Activated CD4-positive, alpha-beta T cell treated with anti-CD3 and anti-CD28 coated beads, Interleukin-2, amount 10 ng/mL, durations not matched to agents 24 days and 14 days (primary cell): ENCODE measurements at places on chromosomes 3 and 15. TPM values are rescaled to one million over a fixed set of nuclear protein-coding genes. Genes with fewer than 3 reads are reported as not detected.

THPO gene
- not detected in 2 replicates for total RNA-seq

LRRC49 gene
- not detected in 2 replicates for total RNA-seq

SLC9A9 gene
- total RNA-seq: 1.1 and 1.3 TPM in 2 replicates

GCSAM gene
- total RNA-seq: 1.6 and 1.7 TPM in 2 replicates

TMEM158 gene
- 0.44 and 0.66 TPM in 2 replicates for total RNA-seq

CYP1A1 gene
- 0.31 and 0.42 TPM in 2 replicates for total RNA-seq

RSRC1 gene
- 41.7 and 44.6 TPM in 2 replicates for total RNA-seq

CSPG4 gene
- total RNA-seq: not detected in 2 replicates

MKRN3 gene
- 1.5 and 2.1 TPM in 2 replicates for total RNA-seq

LRRK1 gene
- 1.3 and 2.1 TPM in 2 replicates for total RNA-seq

DNA sequence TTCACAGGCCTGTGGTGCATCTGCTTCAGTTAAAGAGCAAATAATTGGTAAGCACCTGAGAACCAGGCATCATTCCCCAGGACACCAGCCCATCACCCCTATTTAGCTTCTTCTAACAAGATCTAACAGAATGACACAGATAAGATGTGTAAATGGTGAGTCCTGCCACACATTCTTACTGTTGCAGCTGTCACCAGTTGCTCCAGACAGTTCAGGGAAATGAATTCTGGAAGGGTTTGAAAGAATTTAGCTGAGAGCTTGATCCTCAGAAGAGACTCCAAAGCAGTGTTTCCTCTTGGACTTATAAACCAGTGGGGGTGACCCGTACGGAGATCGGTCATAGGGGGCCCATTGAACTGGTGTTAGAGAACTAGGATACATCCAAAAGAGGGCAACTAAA, 238.0 kb downstream of the MEX3B start:
- DNase-seq: no peak

GRCh38 chr3:152323834-152324233, 55.1 kb downstream of the MBNL1 start:
- DNase-seq: no peak

DNA sequence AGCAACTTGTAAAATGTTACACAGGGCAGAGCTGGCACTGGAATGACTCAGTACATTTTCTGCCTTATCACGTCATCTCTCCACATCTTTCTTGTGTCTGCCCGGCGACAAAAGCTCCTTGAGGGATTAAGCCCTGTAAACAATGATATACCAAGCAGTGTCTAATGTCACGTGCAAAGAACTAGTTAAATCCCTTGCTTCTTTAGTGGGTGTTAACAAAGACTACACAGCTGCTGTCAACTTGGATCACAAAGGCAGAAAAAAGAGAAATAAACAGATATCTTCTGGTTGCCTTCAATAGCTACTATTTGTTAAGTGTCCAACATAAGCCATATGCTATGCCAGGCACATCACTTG, 48.1 kb upstream of the FRMD4B start:
- DNase-seq: no peak

GRCh38 chr3:46926447-46926846, 48.9 kb downstream of the PTH1R start:
- DNase-seq: no peak

- DNase-seq: no peak
Measured at GRCh38 chr3:83968356-83968755, 990.4 kb upstream of the CADM2 start.

DNA sequence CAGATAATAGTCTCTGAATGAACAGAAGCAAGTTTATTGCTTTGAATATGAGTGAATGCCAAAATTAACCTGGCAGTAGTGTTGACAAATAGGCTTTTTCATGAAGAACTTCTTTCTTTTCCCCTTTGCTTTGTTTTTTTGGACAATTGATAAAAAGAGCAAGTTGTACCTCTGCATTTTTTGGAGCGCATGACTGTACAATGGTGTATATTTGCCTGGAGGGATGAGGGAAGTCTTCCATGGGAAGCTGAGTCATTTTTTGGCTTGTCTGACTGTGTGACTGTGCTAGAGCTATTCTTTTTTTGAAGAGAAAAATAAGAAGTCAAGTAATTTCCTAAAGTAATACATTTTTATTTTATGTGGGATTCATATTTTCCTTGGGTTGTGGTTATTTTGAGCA, 186.9 kb downstream of the KLHL25 start:
- DNase-seq: no peak

GRCh38 chr3:33543601-33544000, 103.4 kb upstream of the UBP1 start:
- DNase-seq: no peak

DNA sequence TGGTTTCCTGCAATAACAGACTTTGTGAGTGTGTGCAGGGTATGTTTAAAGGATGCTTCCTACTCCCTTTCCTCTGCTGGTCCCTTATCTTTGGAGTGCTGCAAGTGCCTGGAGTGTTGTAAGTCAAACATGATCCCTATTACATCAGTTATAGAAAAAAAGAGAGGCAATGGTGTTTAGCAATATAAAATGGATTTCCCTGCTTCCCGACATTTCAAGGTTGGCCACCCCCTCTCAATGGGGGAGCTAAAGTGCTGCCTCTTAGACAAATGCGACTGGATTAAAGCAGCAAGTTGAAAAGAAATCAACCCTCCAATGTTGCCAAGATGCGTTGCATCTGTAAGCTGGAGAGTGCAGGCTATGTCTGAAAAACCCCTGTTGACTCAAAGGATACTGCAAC, 203.1 kb upstream of the WNT5A start:
- no peak for DNase-seq

DNA sequence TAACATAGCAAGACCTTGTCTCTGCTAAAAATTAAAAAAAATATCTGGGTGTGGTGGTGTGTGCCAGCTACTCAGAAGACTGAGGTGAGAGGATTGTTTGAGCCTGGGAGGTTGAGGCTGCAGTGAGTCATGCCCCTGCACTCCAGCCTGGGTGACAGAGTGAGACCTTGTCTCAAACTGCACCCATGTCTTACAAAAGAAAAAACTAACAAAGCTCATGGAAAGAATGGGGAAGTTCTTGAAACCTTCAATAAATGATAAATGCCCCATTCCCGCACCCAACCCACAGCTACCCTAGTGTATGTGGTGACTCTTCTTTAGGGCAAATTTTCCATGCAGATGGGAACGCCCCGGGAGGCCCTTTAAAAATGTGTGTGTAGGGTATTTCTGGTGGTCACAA, 28.3 kb downstream of the RPLP1 start:
- no peak for DNase-seq

DNA sequence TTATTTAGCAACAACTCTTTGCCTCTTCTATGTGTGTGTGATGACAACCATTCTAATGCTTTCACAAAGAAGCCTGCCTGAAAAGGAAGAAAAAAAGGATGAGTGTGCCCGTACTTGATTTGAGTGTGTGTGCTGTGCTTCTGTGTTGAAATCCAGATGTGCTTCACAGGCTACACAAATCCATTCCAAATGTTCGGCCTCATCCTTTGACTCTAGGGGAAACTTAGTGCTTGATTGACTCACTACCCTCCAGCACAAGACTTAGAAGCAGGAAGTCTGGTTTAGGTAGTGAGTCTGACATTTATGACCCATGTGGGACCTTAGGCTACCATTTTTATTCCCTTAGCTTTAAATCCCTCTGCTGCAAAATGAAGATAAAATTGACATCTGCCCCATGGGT, 108.8 kb upstream of the PLAAT1 start:
- no peak for DNase-seq

DNA sequence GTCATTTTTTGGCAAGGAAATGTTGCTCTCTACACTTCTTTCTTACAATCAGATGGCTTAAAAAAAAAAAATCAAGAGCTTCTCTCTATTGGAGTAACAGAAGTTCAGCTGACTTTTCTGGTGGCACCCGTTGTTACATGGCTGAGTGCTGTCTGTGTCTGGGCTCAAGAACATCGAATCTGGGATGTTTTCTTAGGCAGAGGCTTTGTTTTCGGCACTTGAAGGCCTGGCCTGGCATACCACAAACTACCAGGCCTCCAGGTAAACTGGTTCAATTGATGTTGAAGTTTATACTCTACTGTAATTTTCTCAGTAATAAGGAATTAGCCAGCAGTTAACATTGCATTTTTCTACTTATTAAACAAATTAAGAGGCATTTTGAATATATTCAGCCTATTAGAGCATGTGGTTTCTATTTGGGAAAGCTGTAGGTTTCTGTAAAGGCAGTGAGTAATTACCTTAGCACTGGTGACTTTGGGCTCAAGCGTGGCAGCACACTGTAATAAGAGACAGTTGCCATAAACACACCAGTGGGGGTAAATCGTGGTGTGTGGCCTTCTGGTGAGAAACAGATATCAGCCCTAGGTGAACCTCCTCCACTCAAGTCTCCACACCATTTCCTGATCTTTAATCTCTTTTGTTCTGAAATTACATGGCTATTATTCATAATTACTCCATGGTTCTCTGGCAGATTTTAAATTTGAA, 544.7 kb downstream of the MECOM start:
- no peak for DNase-seq

GRCh38 chr3:5542472-5542871, 355.0 kb downstream of the EDEM1 start:
- DNase-seq: no peak

- no peak for DNase-seq
Measured at GRCh38 chr3:64344721-64345207, 119.5 kb upstream of the PRICKLE2 start.

DNA sequence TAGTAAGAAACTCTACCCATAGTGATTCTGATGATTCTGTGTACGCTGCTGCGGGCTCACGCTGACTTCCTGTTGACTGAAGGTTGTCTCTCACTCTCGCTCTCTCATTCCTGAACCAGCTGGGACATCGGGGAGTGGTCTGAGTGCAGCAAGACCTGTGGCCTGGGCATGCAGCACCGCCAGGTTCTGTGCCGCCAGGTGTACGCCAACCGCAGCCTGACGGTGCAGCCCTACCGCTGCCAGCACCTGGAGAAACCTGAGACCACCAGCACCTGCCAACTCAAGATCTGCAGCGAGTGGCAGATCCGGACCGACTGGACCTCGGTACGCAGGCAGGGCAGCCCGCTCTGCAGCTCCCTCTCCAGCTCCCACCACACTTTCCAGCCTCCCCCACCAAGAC, 63.6 kb upstream of the NR2E3 start:
- no peak for DNase-seq

DNA sequence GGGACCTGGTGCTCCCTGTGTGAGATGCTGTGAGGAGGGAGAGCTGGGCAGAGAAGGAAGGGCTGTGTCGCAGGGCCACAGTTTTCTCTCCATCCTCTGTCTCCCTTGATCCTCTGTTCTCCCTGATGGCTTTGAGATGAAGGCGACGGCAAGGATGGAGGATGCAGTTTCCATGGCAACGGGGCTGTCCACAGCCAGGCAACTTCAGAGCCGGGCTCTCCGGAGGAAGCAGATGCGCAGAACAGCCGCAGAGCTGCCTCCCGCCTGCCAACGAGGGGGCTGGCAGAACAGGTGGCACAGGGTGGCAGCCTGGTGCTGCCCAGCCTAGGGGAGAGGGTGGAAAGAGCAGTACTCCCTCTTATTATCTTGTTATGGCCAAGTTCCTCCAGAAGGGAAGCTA, 9.9 kb upstream of the GRM2 start:
- no peak for DNase-seq

GRCh38 chr3:159850481-159850880, 138.2 kb upstream of the IL12A start:
- DNase-seq: no peak

GRCh38 chr15:93210995-93211394, 122.0 kb upstream of the RGMA start:
- no peak for DNase-seq

- no peak for DNase-seq
Measured at GRCh38 chr3:58202917-58203360, 7.8 kb downstream of the DNASE1L3 start.

DNA sequence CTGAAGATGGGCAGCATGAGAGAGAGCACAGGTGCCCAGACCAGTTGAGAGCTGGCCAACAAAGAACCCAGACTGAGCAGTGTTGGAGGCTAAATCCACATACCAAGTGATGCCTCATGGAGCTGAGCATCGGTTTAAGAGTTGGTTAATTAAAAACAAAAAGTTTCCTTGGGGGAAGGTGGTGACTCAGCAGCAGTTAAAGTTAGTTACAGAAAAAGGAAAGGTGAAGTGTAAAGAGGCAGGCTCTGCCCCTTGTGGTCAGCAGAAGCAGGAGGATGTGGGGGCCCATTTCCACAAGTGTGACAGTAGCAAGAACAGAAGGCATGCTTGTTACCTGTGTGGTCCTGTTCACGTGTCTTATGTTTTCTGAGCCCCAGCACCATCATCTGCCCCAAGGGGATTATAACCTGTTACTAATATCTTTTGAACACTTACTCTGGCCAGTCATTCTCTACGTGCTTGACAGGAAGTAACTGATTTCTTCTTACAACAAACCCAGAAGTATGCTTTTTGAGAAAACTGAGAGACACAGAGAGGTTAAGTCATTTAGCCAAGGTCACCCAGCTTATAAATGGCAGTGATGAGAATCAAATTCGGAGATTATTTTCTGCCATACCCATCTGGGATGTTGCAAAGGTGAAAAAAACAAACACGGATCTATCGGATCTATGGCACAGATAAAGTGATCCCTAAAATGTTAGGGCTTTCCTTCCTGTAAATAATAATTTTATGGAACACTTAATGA, 91.0 kb downstream of the EPHB1 start:
- DNase-seq: no peak

DNA sequence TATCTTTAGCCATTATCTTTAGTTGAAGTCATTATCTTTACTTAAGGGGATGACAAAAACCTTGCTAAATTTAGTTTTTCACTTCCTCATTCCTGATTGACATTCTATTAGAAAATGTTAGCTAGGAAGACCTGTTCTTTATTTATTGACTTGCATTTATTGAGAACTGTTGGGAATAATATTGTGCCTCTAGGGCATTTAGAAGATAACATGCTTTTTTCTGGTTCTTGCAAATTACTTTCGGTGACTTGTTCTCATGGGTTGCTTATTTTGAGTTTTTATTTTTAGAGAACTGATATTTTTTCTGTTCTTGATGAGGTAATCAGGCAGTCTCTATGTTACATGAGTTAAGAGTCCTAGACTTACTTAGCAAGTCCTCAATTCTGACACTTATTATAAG, 48.3 kb upstream of the CTDSPL start:
- DNase-seq: no peak

- no peak for DNase-seq
Measured at GRCh38 chr15:98555173-98555515, 93.2 kb upstream of the IGF1R start.

DNA sequence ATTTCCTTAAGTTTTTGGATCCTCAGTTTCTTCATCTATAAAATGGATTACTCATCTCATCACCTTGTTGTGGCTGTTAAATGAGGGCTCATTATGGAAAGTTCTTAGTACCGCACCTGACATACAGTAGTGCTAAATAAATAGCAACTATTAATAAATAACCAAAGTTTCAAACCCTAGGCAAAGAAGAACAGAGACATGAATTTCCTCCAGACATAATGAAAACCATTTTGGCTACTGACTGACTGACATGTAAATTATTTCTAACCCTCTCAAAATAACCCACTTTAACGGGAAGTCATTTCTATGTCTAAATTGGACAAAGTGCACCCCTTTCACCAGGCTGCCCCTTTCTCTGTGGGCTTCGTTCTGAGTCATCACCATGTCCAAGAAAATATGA, 17.4 kb upstream of the KLHL6 start:
- no peak for DNase-seq
